ENCODE measurements at places on chromosomes 1 and 21.

DNA sequence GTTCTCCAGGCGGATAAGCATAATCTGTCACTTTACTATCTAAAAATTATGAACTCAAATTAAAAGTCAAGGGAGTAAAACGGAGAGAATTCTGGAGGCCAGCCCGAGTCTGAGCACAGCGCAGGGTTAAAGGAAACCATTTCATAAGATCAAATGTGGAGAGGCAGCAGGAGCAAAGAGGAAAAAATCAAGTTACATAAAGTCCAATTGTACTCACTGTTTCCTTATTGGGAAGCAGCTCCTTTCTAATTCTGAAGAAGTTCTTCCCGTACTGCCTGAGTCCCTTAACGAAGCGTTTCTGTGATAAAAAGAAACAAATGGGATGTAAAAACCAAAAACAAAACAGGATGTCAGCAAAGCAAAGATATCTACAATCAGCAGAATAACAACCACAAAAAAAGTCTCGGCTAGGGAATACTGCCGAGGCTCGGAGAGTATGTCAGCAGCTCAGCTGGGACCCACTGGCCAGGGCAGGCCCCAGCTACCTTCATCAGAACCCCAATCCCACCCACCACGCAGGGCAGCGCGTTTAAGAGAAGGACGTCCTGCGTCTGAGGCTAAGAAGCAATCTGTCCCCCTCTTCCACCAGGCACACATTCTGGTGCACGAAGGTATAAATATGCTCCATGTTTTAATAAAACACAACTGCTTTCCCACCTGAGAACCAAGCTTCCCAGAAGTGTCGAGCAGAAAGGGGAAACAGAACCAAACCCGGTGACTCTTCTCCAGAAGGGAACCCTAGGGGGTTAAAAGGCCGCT is 104.8 kb downstream of the SLC45A1 start:
- DNase-seq = no peak

- DNase-seq = no peak
Observed at GRCh38 chr1:23210351-23210785, 6.9 kb downstream of the HTR1D start.

DNA sequence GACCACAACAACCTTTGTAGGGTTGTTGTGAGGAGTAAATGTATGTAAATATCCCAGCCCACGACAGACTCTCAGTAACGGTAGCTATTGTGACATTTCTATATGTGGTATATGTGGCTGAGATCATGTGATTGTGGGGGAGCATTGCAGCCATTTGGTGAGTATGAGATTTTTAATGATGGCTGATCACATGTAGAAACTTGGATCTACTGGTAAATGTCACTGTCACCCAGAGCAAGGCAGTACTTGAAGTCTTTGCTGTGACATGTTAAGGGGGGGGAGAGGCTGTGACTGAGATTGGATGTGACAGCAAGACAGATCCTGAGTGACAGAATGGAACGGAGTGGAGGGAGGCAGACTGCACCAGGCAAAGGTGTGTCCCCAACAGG is 23.9 kb upstream of the MEF2D start:
- DNase-seq = no peak

- DNase-seq = no peak
Observed at GRCh38 chr21:33268737-33269441, 2.7 kb downstream of the IL10RB start.

DNA sequence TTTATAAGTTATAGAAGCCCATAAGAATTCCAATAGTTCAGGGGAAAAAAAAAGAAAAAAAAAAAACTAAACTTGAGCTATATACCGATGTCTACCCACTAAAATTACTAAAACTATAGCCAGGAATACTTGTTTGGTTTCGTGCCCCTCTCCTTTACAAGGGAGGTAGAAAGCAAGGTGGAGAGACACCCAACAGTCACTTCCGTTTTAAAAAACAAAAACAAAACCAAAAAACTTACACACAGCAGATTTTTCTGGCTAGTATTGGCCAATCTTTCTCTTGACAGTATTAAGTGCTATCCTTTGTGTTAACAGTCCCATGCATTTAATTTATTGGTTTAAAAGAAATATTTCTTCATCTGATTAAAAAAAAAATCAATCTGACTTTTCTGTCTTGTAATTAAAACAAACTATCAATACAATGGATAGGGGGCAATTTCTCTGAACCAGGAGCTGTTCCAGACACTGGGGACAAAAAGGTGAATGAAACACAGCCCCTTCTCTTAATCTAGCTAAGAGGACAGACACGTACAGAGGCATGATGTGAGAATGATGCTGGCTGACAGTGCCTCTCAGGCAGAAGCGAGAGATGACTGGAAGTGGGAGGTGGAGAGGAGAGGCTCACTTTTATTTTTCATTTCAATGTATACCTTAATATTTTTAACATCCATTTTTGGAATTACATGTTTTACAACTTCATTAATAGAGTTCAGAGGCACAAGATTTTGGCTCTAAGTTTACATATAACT is 214.8 kb downstream of the RERE start:
- DNase-seq = no peak

Data from retinal pigment epithelial cell (primary cell).